Activated gamma-delta T cell treated with Interleukin-2 at 50 U/mL for 16 hours (primary cell): ENCODE measurements at places on chromosomes 11 and 22.

DNA sequence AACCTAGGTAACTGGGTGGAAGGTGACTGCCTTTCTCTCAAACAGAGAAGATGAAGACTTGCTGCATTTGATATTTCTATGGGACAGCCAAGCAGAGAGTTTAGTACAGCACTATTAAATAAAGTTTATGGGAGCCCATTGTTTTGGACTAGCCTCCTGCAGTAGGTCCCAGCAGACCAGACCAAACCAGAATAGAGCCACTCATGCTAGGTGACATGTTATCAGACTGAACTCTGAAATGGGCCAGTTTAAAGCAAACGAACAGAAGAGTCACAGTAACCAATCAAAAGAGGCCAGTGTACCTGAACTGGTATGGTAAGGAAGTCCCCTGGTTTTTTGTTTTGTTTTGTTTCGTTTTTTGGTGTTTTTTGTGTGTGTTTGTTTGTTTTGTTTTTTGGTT is 7.9 kb upstream of the MPZL2 start:
- DNase-seq = no peak

GRCh38 chr11:128824191-128825049 is 42.7 kb downstream of the KCNJ1 start:
- DNase-seq = no peak

GRCh38 chr11:85822814-85823213 is 11.9 kb upstream of the SYTL2 start:
- DNase-seq = no peak

- DNase-seq = no peak
Observed at GRCh38 chr11:2271327-2272227, 1.2 kb upstream of the ASCL2 start.

- DNase-seq = no peak
Observed at GRCh38 chr11:33256031-33256812, 959 bp upstream of the HIPK3 start.

DNA sequence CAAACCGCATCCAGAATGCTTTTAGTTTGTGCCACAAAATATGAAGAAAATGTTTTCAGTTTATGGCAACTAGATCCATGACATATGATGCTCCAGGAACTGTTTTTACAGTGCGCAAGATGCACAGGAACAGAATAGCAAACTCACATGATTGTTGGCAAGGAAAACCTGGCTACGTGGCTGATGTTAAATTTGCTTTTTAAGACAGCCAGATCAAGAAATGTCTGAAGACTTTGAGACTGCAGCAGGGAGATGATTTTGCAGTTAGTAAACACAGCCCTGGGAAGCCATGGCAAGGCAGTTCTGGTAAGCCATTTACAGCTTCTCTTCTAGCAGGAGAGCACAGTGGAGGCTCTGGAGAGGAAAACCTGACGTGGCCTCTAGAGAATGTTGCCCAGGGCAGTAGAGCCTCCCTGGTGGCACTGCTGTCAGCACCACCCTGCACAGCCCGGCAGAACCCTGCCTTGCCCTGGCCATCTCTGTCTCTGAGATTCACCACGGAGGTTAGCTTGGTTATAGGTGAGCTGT is 69.8 kb upstream of the TNRC6B start:
- DNase-seq = no peak

- no peak for DNase-seq
Observed at GRCh38 chr11:123976770-123977560, 616 bp downstream of the OR10S1 start.

- DNase-seq = no peak
Observed at GRCh38 chr11:78822931-78823423, 248.3 kb upstream of the NARS2 start.

DNA sequence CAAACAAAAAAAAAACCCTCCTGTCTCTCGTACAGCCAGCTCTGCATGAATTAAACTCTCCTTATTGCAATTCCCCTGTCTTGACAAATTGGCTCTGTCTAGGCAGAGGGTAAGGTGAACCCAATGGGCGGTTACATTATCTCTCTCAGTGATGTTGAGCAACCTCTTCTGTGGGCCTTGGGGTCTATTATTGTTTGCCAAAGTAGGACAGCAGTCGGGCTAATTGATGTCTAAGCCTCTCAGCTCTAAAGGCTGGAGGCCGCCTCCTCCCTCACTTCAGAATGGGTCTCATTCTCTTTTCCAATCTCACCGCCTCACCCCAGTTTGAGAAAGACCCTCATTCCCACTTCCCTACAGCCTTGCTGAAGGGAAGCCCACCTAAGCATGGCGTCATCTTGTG is 1.3 kb upstream of the SLC25A45 start:
- DNase-seq = no peak

- DNase-seq = no peak
Observed at GRCh38 chr22:38645430-38645829, 10.8 kb downstream of the FAM227A start.

- DNase-seq = no peak
Observed at GRCh38 chr11:106275151-106275550, 197.7 kb downstream of the AASDHPPT start.

DNA sequence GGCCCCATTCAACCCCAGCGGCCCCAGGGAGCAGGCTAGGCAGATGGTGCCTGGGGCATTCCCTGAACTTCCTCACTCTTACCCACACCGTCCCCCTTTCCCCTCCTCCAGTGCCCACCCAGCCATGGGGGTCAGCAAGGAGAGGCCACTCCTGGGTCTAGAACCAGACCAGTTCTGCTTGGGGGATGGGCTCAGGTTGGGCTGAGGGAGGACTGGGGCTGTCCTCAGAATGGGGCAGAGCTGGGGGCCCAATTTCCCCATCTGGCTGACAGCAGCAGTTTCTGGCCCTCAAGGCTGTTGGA is 12.4 kb downstream of the SCYL1 start:
- no peak for DNase-seq

DNA sequence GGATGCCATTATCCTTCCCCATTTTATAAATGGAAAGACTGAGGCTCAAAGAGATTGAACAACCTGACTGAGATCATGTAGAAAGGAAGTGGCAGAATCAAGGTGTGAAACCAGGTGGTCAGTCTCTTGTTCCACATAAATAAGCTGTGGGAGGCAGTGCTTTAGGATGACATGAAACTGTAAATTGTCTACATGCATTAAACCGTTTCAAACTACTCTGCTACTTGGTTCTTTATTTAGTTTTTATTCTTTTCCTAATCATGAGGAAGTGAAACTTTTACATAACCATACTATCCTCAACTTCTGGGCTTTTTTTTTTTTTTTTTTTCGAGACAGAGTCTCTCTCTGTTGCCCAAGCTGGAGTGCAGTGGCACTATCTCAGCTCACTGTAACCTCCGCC is 34.9 kb downstream of the CADM1 start:
- DNase-seq = no peak

DNA sequence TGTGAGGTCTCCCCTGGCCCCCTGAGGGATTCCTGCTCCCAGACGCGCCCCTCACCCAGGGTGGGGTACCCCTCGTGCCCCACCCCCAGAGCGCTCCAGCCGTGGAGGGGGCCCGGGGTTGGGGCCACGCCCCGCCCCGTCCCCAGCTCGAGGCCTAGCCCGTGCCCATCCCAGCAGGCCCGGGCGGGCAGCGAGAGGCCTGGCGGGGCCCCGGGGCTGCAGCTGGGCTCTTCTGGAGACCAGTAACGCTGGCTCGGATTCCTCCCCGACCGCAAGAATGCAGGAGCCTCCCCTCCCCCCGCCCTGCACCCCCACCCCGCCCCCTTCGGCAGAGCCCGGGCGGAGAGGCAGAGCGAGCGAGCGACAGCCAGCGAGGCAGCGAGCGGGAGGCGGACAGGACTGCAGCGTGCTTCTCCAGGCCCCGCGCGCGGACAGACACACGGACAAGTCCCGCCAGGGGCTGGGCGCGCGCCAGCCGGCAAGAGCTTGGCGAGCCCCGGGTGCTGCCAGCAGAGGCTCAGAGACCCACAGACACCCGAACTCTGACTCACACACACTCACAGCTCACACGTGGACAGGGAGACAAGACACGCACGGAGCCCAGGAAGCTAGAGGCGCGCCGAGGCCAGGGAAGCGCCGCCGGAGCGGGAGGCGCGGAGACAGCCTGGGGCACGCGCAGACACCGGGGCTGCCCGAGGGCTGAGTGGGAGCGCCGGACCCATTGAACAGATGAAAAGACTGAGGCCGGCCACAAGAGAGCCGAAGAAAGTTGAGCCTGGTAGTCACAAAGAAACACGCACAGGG is 15.2 kb downstream of the BCL9L start:
- DNase-seq = peak; percentile 62

GRCh38 chr11:44483919-44484610 is 81.4 kb upstream of the CD82 start:
- DNase-seq = no peak

- DNase-seq = no peak
Observed at GRCh38 chr11:76321820-76322524, 59.0 kb downstream of the THAP12 start.

DNA sequence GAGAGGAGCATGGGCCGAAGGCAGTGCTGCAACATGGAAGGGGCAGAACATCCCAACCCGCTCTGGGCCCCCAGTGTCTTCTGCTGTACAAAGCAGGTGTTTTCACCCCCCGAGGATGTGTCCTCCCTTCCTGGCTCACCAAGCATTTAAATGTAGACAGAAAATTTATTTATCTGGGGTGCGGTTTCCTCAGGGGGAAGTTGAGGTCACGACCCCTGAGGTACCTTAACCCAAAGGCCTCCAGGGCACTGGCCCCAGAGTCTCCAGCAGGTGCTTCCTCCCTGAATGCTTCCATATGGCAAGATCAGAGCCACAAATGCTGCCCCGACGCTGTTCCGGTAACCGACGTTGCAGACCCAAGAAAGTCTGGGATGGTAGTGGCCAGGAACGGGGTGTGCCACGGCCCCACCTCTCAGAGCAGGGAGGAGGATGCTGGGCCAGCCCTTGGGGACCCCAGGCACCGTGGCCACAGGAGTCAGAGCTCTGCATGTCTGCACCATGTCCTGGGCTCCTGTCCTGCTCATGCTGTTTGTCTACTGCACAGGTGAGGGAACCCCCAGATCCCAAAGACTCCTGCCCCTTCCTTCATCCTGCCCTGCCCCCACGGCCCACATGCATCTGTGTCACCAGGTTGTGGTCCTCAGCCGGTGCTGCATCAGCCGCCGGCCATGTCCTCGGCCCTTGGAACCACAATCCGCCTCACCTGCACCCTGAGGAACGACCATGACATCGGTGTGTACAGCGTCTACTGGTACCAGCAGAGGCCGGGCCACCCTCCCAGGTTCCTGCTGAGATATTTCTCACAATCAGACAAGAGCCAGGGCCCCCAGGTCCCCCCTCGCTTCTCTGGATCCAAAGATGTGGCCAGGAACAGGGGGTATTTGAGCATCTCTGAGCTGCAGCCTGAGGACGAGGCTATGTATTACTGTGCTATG is at the start of gene VPREB1:
Gene VPREB1 (plus strand): TSS at position 471 of the 935 bp plus-strand sequence. CDS start 28 bp downstream, at position 499.
- DNase-seq = no peak

DNA sequence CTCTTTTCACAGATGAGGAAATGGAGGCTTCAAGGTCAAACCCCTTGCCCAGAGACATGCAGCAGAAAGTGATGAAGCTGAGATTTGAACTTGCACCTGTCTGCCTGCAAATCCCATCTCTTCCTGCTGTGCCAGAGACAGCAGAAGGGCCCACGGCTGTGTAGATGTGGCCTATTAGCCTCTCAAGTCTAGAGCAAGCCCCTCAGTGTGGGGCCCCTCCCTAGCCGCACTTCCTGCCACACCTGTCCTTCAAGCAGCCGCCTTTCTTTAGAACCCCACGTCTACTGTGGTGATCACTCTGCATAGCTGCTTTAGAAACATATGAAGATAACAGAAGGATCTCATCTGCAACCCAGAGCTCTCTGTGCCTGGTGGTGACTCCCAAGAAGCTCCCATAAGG is 41.2 kb upstream of the JAM3 start:
- peak; percentile 60 for DNase-seq

- DNase-seq = no peak
Observed at GRCh38 chr11:6654281-6655019, 1.2 kb downstream of the DCHS1 start.

- DNase-seq = peak; percentile 60
Observed at GRCh38 chr11:35146074-35146521, 7.1 kb downstream of the CD44 start.

DNA sequence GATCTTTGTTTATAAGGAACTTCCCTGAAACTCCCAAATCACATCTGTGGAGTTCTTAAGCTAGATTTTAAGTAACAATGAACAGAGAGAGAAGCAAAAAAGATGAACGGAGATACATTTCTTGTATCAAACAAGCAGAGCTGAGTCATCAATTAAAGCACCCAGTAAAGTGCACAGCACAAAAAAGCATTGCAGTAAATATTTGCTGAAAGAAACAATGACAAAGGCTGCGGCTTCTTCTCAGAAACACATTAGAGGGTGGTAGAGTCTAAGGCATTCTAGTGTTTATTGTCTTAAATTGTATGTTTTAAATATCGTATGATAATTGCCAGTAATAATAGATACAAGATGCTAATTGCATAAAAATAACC is 941.6 kb upstream of the CHORDC1 start:
- DNase-seq = no peak

DNA sequence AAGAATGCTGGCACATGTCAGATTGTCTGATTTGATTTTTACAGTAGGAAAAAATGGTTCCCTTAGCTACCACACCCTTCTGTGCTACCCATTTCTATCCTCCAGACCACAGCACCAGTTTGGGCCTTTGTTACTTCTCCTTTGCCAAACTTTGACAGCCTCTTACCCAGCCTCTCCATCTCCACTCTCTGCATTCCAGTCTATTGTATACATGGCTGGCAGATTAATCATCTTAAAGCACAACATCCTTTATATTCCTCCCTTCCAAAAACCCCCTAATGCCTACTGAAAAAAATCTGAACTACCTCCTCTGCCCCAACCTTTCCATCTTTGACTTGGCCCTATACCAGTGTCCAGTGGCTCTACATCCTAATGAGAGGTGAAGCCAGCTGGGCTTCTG is 10.8 kb upstream of the PANX1 start:
- DNase-seq = no peak

DNA sequence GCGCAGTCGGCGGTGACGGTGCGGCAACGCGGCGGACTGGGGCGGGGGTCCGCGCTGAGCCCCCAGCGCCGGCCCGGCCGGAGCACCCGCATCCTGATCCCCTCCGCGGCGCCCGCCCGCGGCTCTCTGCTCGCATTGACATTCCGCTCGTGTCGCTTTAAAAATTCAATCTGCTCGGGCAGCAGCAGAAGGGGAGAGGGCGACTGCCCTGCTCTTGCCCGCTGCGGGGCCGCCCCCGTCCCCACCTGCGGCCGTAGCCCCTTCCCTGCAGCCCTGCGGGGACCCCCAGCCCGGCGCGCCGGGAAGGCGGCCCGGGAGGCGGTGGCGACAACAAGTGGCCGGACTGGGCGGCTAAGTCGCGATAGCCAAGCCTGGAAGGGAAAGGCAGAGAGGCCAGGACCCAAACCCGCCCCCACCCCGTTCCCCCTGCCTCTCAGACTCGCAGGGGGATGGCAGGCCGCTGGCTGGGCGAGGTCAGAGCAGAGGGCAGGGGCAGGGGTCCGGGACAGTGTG is 1.1 kb downstream of the CABP7 start:
- DNase-seq = no peak

DNA sequence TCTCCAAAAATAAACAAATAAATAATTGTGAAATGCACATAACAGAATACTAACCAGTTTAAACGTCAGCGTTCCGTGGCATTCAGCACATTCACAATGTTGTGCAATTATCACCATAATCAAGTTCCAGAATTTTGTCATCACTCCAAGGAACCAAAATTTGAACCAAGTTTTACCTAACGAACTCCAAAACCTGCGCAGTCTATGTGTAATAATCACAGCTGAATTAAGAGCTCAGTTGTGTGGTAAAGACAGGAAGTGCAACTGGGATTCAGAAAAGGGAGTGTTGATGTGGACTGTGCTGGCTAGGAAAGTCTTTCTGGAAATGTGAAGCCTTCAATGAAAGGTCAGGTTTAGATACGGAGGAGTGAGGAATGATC is 5.4 kb upstream of the MCAM start:
- no peak for DNase-seq

- no peak for DNase-seq
Observed at GRCh38 chr22:40499209-40499623, 128.8 kb downstream of the SGSM3 start.
